ENCODE measurements at places on chromosomes 6 and 20.

DNA sequence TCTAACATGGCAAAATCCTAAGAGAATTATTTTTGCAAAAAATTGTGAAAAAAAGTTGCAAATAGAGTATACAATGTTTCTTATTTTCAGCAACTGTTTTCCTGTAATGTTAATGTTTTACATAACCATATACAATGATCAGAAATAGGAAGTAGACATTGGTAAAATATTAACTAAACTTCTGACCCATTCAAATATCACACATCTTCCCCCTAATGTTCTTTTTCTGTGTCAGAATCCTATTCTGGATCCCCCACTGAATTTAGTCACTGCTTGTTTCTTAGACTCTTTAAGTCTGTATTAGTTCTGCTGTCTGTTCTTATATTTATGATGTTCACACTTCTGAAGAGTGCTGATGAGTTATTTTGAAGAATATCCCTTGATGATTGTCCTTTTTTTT lies 62.0 kb downstream of the HFE start:
- no peak for DNase-seq

- no peak for DNase-seq
Observed at GRCh38 chr6:106182455-106182854, 96.3 kb downstream of the PRDM1 start.

DNA sequence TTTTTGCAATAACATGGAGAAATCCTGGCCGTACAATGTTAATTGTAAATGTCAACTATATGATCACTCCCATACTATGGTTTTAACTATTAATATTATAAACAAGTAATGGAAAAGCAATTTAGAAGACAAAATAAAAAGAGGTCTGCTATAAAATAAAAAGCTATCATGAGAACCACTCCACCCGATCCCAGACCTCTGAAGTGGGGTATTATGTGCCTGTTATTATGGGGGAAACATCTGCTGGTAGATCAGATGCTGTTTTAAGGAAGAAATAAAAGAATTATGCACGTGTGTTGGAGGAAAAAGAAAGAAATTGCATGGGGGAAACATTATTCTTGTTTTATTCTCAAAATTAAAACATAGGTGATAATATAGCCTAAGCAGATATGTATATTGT lies 615.7 kb upstream of the ARID1B start:
- DNase-seq: no peak

- no peak for DNase-seq
Observed at GRCh38 chr6:36121787-36122494, 8.4 kb upstream of the MAPK13 start.

DNA sequence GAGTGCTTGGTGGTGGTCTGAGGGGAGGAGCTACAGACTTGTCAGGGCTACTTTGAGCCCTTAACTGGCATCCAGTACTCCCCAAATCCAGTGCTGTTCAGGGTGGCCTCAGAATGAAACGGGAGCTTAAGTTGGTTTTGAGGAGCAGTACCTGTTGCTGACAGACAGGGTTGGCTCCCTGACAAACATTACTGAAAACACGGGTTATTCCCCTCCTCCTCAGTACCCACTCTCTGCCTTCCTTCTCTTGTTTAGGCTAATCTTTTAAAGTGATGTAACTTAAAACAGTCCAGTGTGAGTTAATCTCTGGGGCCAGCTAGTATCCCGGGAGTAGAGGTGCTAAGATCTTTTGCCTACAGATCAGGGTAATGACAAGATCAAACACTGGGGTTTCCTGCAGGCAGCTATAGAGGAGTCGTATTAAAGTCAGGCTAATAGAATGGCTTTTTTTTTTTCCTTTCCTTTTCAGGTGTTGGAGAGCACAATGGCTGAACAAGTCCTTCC lies 3.7 kb downstream of the TNFAIP3 start:
- DNase-seq: no peak

- DNase-seq: no peak
Observed at GRCh38 chr6:93896081-93896480, 476.7 kb upstream of the EPHA7 start.

DNA sequence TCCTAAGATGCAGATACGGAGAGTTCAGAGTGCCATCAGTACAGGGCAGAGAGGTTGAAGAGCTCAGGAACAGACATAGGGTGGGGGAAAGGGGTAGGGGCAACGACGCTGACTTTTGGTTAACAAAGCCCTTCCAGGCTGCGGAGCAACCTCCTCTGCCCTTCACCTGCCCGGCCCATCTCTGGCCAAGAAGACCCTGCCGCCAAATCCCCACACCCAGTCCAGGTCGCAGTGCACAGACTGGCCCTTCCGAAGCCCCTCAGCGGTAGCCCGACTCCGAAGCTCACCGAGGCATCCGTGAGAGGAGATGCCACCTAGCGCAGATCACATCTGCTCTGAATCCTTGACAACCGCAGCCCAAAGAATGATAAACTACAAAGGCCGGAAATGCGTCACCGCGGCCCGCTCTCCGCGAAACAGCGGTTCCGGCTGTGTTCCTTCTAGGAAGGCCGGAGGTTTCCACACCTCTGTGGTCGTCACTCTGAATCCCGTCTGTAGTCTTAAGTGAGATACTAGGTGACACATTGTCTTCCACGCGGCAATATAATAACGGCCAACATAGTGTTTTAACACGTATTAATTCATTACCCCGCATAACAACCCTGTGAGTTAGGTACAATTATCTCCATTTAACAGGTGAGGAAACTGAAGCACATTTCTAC lies at the start of gene ZSCAN23:
Gene ZSCAN23 (minus strand): TSS at position 380 of the 662 bp plus-strand sequence. CDS start 7,225 bp downstream, outside the sequence.
- peak; percentile 62 for DNase-seq

- DNase-seq: no peak
Observed at GRCh38 chr6:109053336-109053735, 41.3 kb downstream of the SESN1 start.

DNA sequence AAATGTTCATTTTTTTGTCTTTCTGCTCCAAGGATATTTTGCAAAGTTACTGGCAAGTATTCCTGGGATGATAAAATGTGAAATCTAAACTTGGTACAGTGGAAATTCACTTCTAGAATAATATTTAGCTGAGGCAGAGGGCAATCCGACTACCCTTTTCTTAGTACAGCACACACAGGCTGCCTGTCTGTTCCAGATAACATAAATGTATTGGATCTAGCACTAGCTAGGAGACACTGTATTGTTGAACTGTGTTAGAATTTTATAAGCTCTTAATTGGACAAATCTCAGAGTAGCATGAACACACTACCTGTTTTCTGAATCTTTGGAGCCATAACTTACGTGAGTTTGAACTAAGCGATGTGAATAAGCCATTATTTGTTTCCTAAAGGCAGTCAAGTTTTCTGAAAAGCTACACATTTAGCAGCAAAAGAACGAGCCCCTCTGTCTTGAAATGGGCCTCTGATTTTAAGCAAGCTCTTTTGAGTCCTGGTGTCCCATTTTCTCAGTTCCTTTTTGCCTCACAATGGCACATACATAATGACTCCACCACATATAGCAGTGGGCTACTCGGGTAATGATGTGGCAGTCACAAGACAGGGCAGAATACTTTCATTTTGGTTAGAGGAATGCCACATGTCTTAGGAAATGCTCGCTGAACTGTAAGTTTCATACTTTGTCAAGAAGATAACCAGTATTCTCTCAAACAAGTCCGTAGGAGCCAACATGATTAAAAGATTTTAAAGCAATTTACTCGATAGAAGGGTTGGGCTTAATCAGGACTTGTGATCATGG lies 116.5 kb upstream of the ESR1 start:
- no peak for DNase-seq

DNA sequence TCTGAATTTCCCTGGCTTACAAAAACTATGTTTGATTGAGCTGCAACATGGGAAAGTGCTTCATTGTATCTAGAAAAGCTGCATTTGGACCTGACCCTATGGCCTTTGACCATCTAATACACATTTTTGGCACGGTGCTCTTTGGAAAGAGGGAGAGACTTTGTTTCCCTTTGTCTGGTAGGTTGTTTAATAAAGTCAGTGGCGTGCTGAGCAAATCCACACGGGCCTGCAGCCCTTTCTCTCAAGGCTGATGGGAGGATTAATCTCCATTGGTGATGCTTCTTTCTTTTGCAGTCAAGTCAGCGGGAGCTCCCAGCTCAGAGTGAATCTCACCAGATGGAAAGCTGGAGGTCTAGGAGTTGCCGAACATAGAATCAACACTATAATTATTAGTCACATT lies 314.7 kb upstream of the CNR1 start:
- no peak for DNase-seq

GRCh38 chr6:82361631-82362030 lies 2.0 kb upstream of the TPBG start:
- DNase-seq: no peak

GRCh38 chr6:45488889-45489288 lies 111.2 kb upstream of the SUPT3H start:
- DNase-seq: no peak

- no peak for DNase-seq
Observed at GRCh38 chr20:4283016-4283415, 267.7 kb upstream of the RNF24 start.

GRCh38 chr6:125519367-125519766 lies 217.6 kb upstream of the HDDC2 start:
- no peak for DNase-seq

DNA sequence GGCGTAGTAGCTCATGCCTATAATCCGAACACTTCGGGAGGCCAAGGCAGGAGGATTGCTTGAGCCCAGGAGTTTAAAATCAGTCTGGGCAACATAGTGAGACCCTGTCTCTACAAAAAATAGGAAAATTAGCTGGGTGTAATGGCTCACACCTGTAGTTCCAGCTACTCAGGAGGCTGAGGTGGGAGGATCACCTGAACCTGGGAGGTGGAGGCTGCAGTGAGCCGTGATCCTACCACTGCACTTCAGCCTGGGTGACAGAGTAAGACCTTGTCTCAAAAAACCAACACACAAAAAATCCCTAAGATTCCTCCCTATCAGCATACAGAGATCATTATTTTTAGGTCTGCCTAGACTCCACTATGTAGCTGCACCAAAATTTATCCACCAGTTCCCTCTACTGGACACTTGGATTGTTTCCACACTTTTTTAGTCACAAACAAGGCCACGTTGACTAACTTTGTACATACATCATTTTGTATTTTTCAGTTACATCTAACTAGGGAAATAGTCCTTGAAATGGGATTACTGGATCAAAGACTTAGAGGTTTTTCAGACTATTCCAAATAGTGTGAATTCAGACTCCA lies 3.6 kb upstream of the PHF1 start:
- no peak for DNase-seq

- no peak for DNase-seq
Observed at GRCh38 chr6:42194056-42194455, 700 bp downstream of the GUCA1B start.

DNA sequence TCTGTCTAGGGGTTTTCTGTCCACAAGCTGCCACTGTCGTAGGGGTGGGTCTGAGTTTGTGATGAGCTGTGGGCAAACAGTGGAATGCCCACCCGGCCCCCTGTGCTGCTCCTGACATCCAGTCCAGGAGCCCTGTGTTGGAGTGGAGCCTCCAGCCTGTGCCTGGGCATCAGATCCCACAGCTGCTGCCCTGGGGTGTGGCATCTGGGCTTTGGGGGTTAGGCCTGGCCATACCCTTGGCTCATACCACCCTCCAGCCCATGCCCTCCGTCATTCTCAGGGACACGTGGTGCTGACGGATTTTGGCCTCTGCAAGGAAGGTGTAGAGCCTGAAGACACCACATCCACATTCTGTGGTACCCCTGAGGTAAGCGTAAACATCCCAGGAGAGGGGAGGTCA lies 12.9 kb downstream of the SGK2 start:
- no peak for DNase-seq

- no peak for DNase-seq
Observed at GRCh38 chr6:56399250-56399671, 151.9 kb upstream of the COL21A1 start.

- no peak for DNase-seq
Observed at GRCh38 chr6:5729080-5729434, 277.7 kb downstream of the NRN1 start.

DNA sequence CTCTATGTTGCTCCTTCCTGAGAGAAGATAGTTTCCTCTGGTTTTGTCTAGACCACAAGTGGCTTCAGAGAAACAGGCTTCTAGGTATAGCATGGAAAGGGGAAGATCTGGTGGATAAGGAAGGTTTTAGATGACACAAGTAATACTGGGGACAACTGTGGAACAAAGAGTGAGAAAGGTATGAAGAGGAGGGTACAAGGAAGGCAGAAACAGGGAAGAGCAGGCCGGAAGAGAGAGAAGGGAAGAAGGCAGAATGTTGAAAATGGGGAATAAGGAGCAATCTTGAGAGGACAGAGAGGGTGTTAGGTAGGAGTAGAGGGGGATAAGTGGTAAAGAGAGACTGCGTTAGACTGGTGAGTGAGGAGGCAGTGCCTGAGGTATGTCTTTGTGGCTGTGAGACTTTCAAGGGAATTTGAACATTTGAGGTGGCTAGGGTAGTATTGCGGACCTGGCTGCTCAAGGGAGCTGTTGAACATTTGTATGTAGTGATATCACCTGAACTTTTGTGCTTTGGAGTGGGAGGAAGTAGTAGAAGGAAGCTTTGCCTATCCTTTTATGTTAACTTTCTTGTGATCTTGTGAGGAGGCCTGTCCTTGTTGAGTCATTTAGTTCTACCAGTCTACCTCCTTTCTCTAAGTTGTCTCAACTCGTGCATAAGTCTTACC lies 69.5 kb downstream of the FOXO3 start:
- no peak for DNase-seq

DNA sequence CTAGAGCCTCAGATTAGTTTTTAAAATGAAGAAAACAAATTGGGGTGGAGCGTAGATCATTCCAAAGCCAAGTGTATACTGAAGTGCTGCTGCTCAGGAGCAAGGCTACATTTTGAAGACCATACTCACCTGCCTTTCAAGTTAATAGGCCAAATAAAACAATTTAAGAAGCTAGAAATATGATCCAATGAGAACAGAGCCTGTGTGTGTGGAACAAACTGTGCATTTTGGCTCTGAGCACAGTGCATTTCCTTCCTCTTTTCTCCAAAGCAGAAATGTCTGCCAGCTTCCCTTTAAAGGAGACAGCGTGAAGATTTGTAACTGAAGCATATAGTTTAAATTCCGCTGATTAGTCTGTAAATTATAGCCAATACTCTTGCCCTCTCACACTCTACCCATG lies 3.2 kb upstream of the IFNGR1 start:
- no peak for DNase-seq

GRCh38 chr6:81984599-81984998 lies 232.1 kb upstream of the TENT5A start:
- no peak for DNase-seq

DNA sequence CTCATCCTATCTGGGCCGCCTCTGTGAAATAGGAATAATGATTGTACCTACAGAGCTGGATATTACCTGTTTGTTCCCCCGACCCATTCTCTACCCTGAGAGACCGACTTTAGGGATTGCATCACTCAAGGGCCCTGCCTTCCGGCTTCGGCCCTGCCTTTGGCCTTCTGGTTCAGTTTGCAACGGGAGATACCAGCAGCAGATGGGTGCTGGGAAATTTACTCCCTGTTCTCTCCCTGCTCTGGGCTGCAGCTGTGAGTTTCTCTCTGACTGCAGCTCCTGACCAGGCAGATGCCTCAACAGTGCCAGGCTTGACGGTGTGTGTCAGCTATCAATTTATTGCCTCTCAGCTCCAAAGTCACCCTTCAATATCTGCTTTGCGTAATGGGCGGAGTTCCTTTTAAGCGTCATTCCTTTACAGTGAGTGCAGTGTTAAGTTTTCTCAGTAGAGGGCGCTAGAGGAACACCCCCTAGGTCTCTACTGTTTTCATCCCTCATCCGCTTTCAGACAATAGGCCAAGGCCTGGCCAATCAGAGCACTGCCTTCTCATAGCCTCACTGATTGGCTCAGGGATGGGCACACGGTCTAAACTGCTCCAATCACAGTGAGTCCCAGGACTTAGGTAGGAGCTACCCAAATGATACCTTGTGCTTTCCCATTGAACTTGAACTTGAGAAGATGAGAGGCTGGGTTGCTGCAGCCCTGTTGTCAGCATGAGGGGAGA lies 30.0 kb downstream of the KCNG1 start:
- no peak for DNase-seq

- no peak for DNase-seq
Observed at GRCh38 chr6:12477616-12478015, 187.5 kb downstream of the EDN1 start.
